Hippocampal formation (tissue), 2 donors: ENCODE measurements at places on chromosomes 1 and 21.

DNA sequence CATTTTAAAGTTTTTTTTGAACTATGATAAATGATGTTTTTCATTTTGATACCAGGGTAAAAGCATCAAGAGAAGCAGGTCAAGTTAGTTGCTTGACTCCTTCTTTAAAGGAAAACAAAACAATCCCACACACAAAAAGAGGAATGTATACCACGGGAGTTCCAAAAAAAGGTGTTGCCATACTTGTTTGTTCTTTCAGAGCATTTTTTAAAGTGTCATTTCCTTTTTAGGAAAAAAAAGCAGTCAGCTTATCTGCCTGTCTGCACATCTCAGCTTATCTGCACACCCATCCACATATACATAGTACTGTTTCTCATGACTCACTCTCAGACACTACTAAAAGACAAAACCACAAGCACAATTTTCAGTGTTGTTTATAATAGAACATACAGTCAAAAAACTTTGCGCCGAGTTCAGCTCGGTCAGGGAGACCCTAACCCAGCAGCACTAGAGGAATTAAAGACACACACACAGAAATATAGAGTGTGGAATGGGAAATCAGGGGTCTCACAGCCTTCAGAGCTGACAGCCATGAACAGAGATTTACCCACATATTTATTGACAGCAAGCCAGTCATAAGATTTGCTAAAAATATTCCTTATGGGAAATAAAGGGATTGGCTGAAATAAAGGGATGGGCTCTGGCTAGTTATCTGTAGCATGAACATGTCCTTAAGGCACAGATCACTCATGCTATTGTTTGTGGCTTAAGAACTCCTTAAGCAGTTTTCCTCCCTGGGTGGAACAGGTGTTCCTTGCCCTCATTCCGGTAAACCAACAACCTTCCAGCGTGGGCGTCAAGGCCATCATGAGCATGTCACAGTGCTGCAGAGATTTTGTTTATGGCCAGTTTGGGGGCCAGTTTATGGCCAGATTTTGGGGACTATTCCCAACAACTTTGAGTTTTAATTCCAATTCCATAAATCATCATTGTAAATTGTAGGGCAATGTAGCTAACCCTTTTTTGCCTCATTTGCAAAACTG is 11.4 kb upstream of the MNDA start:
- DNase-seq: no peak

GRCh38 chr1:206770531-206771337 is at the start of gene IL19:
IL19 (plus strand) TSS chr1:206770773; CDS start chr1:206836663, 65,890 bp downstream.
- no peak for DNase-seq

GRCh38 chr1:172915271-172915670 is 135.5 kb downstream of the TNFSF18 start:
- DNase-seq: no peak

- no peak for DNase-seq
Observed at GRCh38 chr1:152926091-152926490, 17.7 kb downstream of the IVL start.

GRCh38 chr1:1292442-1292779 is 12.2 kb downstream of the SCNN1D start:
- DNase-seq: no peak

GRCh38 chr1:206835186-206835585 is 30.2 kb upstream of the IL20 start:
- no peak for DNase-seq

DNA sequence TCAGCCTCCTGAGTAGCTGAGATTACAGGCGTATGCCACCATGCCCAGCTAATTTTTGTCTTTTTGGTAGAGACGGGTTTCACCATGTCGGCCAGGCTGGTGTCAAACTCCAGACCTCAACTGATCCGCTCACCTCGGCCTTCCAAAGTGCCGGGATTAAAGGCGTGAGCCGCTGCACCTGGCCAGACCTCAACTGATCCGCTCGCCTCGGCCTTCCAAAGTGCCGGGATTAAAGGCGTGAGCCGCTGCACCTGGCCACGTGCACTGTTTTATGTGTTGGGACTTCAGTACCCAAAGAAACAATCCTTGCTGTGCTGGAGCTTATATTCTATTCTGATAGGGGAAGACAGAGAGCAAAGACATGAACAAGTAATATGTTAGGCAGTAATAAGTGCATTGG is 10.1 kb downstream of the TRAF5 start:
- no peak for DNase-seq

- no peak for DNase-seq
Observed at GRCh38 chr1:53187401-53187800, 9.2 kb upstream of the CPT2 start.

GRCh38 chr1:232999956-233000625 is 49.7 kb downstream of the NTPCR start:
- DNase-seq: no peak

GRCh38 chr1:37793773-37794371 is at the start of gene MANEAL:
MANEAL (plus strand) TSS chr1:37793847; CDS start chr1:37794183, 336 bp downstream.
- peak; percentile 24 for DNase-seq

GRCh38 chr21:36882776-36883175 is 83.7 kb downstream of the HLCS start:
- DNase-seq: no peak

- no peak for DNase-seq
Observed at GRCh38 chr1:90821152-90821787, 104.2 kb upstream of the BARHL2 start.

- no peak for DNase-seq
Observed at GRCh38 chr21:45468971-45469272, 64.0 kb downstream of the COL18A1 start.

DNA sequence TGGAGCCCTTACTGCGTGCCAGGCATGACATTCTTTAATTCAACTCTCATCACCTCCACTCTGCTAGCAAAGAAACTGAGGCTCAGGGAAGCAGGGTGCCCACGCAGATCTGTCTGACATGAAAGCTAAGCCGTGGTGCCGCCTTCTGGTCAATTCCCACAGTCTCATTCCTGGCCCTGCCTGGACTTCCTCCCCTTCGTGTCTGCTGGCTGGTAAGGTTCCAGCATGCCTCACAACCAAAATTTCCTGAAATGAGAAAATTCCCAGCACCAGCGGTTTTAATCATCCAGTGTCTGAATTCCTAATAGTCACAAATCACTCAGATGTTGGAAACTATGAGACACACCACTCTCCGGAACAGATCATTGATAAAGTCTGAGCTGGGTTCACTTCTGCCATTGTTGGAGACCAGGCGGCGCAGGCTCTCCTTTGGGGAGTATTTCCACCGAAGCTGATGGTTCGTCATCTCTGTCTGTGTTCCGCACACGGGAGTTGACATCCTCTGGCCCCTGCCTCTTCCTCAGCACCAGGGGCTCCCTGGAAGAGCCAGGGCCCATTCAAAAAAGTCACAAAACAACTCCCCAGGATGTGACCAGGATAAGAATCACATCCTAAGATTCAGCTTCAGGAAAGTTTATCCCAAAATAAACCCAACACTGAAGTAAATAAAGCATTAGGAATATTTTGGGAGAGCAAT is 167.7 kb downstream of the PLPP3 start:
- peak; percentile 19 for DNase-seq

- DNase-seq: no peak
Observed at GRCh38 chr1:184163674-184164465, 112.3 kb downstream of the TSEN15 start.

DNA sequence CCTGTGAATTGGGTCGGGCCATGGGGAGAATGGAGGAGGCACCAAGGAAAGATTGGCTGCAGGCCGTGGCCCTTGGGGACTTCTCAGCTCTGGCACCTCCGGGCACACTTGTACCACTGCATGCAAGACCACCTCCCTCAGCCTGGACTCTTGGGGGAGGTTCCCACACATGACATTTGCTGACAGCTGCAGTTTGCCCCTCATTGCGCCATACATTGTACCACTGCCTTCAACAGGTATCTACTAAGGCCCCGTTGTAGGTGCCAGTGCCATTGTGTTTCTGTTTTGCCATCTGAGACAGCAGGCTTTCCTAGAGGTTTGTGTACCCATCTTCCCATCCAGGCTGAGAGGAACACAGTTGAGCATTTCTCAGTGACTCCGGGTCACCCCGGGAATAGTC is 159.4 kb upstream of the TMEM51 start:
- DNase-seq: no peak

- DNase-seq: no peak
Observed at GRCh38 chr1:63269571-63269970, 52.8 kb upstream of the FOXD3 start.

DNA sequence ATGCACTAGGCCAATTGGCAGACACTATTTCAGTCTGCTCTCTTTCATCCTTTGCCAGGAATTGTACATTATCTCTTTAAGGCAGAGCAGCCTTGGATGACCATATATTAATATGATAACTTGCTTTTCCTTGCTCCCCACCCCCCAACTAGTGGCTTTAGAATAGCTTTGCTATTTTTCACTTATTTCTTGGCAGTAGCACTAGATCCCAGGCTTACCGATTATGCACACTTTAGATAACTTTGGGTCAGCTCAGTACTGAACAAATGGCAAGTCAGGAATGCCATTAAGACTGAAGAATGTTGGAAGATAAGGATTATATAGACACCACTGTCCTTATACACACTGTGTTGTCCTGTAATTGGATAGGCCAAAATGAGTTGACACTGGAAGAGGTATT is 146.4 kb downstream of the FGGY start:
- no peak for DNase-seq

DNA sequence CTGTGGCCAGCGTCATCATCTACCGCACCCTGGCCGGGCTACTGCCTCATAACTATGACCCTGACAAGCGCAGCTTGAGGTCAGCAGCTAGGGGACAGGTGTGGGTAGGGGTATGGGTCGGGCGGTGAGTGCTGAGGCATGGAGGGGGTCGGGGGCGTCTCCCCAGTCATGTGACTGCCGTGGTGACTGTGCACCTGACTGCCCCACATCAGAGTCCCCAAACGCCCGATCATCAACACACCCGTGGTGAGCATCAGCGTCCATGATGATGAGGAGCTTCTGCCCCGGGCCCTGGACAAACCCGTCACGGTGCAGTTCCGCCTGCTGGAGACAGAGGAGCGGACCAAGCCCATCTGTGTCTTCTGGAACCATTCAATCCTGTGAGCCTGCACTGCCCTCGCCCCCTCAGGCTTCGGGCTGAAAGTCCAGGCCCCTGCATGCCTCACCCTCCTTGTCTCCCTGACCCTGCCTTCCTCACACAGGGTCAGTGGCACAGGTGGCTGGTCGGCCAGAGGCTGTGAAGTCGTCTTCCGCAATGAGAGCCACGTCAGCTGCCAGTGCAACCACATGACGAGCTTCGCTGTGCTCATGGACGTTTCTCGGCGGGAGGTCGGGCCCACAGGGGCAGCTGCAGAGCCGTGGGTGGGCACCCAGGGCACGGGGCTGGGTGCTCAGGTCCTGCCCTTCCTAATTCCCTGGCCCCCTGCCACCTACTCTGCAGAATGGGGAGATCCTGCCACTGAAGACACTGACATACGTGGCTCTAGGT is 13.5 kb downstream of the PSRC1 start:
- DNase-seq: no peak

DNA sequence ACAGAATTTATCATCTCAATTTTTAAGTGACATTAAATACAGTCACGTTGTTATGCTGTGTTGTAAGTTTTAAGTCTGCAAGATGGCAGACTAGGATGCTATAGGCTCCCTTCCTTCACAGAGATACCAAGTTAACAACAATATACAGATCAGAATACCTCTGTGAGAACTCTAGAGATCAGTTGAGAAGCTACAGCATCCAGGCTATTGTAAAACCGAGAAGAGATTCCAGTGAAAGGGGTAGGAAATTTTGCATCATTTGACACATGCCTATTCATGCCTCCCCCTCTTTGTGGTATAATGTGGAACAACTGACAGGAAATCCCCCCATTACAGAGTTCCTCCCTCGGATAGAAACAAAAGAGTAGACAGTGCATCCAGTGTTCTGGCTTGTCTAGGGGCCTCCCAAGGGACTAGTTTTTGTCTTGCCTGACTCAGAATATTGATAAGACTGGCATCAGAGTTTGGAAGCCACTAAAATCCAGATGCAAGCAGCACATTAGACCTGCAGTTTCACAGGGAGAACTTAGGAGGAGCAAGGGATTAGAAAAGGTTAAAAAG is 80.6 kb downstream of the LBR start:
- DNase-seq: no peak

GRCh38 chr1:163766257-163766918 is 444.6 kb downstream of the NUF2 start:
- no peak for DNase-seq
